ENCODE measurements at places on chromosomes 6 and 20.

- no peak for DNase-seq
These were observed 106.8 kb downstream of the CDK19 start for GRCh38 chr6:110708295-110708950.

GRCh38 chr6:45822873-45823272 lies 192.8 kb downstream of the CLIC5 start:
- no peak for DNase-seq

- DNase-seq: no peak
These were observed 62.3 kb upstream of the SLCO4A1 start for GRCh38 chr20:62580052-62580451.

DNA sequence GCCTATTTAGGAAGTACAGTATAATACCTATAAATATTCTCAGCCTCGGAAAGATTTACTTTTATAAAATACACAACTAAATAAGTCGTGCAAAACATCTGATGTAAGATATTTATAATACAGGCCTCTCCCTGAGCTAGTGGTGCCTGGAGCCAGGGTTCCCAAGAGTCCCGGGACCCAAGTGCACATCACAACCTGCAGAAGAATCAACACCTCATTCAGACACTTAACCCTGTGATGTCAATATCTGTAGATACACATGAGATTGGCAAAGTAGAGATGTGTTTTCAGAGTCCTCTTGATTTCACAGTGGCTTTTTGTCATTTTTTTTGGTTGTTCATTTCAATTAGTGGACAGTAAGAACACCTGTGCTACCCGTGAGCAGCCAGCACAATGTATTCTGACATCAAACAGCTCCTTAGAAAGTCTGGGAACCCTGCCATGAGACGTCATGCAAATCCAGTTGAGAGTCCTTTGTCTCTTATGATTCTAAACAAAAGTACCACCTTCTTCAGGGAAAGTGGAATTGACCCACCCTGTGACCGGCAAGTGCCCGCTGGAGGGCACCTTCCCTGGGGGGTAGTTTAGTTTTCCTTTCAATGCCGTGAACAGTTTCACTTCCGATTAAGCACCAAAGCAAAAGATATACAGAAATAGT lies 101.6 kb downstream of the DACT2 start:
- no peak for DNase-seq

GRCh38 chr20:50283370-50283769 lies 92.7 kb downstream of the CEBPB start:
- DNase-seq: no peak

DNA sequence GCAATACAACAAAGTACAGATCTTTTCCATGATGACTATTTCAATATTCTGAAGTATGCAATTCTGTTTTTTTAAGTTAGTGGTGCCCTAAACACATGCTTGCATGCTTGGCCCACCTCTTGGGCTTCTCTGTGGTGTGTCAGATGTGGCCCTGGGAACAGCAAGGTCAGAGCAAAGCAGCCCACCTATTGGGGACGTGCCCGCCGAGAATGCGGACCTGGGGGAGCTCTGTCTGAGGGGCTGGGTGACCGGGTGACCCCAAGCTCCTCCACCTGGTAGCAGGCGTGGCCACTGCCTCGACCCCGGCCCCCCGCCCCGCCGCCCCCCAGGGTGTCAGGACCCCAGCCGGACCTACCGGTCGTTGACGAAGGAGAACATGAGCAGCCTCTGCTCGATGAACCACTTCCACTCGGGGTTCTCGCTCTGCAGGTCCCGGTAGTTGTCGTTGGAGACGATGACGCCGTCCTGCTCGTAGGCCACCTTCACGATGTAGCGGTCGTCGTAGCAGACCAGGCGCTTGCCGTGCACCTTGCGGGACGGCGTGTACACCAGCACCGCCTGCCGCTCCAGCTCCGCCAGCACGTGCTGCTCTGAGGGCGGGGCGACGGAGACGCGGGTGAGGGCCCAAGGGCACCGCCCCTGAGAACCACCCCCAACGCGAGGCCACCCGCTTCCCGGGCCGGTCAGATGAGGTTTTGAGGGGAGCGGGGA lies 28.3 kb downstream of the ZC3H12D start:
- no peak for DNase-seq

- no peak for DNase-seq
These were observed 129.4 kb downstream of the CDH26 start for GRCh38 chr20:60087563-60088105.

DNA sequence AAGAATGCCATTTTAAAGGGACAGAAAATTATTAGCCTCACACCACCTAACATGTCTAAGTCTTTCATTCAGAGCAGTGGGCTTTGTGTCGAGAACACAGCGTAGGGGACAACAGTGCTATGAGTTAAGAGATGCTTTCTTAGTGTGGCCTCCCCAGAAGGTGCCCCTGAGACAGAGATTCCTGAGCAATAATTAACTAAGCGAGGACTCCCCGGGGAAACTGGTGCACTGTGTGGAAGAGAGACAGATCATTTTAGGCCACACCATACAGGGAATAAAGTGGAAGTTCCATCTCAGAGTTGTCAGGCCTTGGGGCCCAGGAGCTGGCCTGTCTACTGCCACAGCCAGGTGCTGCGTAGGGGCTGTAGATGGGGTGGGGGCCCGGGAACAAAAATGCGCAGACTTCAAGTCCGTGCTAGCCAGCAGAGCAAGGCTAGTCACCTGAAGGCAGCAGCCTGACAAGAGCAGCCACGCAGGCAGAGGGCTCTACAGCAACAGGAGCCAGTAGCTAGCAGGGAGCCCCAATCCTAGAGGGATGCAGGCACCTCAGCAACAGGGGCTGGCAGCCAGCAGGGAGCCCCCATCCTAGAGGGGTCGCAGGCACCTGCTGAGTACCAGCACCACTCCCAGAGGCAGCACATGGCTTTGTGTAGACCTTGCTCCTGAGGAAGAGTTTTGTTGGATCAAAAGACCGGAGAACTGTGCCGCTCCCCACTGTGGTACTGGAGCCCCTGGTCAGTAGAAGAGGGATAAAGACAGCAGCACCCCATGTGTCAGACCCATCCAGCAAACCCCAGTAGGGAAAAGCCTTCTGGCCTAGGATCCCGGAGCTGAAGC lies 63.0 kb upstream of the NXT1 start:
- DNase-seq: no peak

- DNase-seq: no peak
These were observed 55.4 kb upstream of the ERVFRD-1 start for GRCh38 chr6:11166948-11167347.

GRCh38 chr20:48983423-48984400 lies 62.2 kb downstream of the ARFGEF2 start:
- no peak for DNase-seq

DNA sequence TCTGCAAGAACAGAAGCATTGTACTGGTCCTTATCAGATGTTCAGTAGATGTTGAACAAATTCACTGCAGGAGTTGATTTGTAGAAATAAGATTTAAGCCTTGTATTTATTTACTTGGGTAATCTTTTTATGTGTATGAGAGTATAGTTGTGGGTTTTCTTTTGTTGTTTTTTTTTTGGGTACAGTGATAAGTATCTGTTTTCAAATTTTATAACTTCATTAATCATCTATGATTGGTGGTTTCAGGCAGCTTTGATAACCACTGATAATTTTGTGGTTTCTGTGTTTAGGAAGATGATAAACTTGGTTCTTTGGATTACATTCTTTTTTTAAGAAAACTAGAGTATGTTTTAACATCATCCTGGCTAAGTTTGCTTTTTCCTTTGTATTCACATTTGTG lies 2.8 kb downstream of the AFDN start:
- DNase-seq: no peak

DNA sequence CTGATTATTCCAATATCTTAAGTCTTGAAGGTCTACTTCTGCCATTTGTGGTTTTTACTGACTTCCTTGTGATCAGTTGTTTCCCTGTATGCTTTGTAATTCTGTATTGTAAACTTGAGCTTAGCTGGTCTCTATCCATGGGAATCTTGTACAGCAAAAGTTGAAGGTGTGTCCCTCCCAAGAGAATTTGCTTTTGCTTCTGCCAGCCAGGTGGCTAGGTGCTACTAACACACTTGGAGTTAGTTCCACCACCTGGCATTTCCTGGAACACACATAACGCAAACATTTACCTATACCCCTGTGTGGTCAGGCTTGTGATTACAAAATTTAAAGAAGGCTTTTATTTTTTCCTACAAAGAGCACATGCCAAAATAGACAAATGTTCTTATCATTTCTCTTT lies 141.2 kb downstream of the GRM4 start:
- no peak for DNase-seq

DNA sequence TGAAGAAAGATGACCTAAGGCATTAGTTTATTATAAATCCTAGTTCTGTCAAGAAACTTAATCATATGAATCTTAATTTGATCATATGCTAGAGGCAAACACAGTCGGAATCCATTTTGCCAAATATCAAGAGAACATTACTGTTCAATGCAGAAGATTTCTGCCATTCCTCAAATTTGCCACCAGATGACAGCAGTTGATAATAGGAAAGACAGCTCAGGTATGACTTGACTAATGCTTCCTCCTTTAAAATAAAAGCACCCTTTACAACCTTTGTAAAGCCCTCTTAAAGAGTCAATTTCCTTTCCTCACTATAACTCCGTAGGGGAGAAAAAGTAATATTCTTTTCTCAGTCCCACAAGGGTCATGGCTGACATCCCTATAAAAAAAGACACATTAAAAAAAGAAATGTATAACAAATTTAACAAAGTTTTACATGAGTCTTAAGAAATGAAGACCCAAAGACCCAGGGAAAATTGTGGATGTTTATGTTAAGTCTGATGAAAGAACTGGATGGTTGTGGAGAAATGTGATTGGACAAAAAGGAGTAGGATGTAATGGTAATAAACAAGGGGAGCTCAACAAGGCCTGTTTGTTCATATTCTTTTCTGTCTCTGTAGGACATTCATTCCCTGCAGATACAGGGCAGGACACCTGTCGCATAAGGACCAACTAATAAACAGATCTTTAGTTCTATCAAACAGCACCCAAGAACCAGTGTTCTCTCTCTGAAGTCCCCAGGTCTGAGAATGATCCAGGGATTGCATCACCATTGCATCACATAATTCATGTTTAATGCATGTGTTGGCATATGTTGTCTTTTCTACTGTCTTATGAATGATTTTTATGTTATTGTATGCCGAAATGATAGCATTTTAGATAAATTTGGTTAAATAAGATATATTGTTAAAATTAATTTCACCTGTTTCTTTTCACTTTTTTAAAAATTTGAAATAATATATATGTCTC lies 23.0 kb upstream of the IL17A start:
- DNase-seq: no peak

DNA sequence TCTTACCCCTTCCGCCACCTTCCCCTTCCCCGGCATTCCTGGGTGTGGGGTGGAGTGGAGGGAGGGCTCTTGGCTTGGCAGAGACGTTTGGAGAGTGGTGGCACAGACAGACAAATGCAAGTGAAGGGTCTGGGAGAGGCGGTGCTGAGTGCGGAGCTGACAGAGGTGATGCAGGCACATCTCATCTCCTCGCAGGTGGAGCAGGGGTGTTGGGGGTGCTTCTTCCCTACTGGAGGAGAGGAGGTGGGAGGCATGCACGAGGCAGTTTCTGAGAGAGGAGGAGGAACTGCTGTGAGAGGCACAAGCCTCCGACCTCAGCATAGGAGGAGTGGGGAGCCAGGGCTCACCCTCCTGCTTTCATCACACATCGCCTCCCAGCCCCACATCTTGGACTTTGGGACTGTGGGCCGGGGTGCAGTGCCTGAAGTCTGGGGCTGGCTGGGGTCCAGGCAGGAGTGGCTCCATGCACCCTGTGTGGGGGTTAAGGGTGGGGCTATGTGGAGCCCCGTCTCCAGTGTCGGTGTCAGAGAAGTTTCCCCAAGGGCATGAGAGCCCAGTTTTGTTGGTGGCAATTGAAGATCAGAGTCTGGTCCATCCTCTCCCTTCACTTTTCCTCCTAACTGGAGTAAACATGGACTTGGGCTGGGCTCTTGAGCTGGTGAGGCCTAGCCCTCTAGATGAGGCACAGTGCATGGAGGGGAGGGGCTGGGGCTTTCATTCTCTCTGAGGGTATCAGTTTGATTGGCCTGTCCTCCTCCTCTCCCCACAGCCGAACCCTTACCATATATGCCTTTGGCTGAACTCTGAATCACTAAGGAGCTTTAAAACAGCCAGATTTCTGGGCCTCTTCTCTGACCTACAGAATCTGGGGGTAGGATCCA lies 20.2 kb upstream of the SLC22A7 start:
- no peak for DNase-seq

GRCh38 chr6:104396077-104396476 lies 463.6 kb downstream of the HACE1 start:
- DNase-seq: no peak

GRCh38 chr6:82178077-82178758 lies 69.3 kb downstream of the IBTK start:
- no peak for DNase-seq

- no peak for DNase-seq
These were observed 246.0 kb upstream of the SPTLC3 start for GRCh38 chr20:12762725-12763124.

- no peak for DNase-seq
These were observed 4.2 kb downstream of the SYNDIG1 start for GRCh38 chr20:24473435-24474223.

- DNase-seq: no peak
These were observed 191.2 kb upstream of the RREB1 start for GRCh38 chr6:6916598-6916997.

DNA sequence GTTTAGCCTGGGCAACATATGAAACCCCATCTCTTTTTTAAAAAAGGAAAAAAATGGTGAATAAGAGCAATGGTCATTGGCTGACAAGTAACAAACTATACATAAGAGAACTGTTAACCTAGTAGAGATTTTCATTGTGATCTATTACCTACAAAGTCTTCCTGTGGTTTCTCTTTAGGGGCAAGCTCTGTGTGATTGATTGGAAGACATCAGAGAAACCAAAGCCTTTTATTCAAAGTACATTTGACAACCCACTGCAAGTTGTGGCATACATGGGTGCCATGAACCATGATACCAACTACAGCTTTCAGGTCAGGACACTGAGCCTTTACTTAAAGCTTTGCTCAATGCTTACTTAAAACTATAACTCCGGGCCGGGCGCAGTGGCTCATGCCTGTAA lies 19.2 kb downstream of the MGME1 start:
- no peak for DNase-seq

DNA sequence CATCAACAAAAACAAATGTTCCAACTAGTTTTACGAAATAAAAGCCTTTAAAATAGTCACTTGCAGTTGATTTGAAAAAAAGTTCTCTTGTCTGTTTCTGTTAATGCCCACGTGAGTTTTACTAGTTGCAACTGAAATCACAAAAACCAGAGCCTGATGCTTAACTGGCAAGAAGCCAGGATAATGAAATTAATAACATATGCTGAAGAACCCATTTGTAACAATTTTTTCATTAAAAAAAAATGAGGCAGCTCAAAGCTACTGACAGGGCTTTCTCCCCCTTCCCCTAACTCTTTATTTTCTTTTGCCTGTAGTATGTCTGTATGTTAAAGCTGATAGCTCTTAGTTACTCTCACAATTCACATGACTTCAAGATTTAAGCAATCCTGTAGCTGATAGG lies 132.7 kb upstream of the EYA4 start:
- no peak for DNase-seq

DNA sequence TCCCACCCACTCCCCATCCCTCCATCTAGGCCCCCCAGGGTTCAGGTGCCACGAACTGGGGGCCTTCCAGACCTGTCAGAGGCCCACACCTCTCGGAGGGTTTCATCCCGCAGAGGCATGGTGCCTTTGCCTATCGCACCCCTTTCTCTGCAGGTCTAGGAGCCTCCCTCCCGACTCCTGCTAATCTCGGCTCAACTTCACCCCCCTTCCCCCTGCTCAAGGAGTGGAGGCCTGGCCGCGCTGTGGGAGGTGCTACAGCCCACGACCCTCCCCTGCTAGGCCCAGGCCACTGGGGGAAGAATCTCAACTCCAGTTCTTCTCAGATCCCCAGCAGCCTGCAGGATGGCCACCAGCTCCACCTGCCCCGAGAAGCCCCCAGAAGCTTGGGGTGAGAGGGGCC lies at the start of gene TULP1:
Gene TULP1 (minus strand): TSS at position 157 of the 400 bp plus-strand sequence. CDS start 38 bp downstream, at position 119.
- DNase-seq: no peak
